ENCODE measurements at places on chromosomes 12 and 14.

- H3K27ac ChIP-seq = no peak overlapping the region
- H3K36me3 ChIP-seq = no peaks in the 10 kb centered on the region
- no peaks in the 10 kb centered on the region for H3K27me3 ChIP-seq
Observed at GRCh38 chr12:69099201-69099837, 140.1 kb upstream of the CPSF6 start.

DNA sequence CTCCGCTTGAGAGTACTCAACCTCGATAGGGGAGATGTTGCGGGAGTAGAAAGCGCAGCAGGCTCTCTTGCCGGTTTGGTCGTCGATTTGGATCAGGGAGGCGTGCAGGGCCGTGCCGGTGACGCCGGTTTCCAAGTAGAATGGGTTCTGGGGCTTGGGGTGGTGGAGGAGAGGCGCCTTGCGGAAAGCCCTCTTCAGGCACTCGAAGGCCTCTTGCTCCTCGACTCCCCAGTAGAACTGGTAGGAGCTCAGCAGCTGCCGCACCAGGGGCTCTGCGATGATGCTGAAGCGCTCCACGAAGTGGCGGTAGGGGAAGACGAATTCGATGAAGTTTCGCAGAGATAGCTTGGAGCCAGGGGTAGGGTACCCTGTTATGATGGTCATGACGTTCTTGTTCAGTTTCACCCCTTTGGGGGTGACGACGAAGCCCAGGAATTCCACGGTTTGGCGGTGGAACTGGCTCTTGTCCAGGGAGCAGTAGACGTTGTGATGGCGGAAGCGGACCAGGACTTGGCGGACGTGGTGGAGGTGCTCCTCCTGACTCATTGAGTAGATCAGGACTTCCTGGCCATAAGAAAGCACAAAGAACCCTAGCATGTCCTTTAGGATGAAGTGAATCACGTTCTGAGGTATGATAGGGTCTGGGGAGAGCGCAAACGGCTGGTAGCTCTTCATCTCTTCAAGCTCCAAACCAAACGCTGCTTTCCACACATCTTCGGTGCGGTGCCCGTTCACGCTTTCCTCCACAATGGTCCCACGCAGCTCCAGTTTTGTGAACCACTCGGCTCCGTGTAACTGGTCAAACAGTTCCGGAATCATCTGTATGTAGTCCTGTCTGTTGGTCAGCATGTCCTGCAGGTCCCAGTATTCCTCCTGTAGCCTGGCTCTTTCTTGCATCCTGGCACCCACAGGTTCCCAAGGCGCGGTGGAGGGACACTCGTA, 21.2 kb downstream of the RTL1 start:
- H3K36me3 ChIP-seq = no peaks in the 10 kb centered on the region
- H3K27me3 ChIP-seq = no peaks in the 10 kb centered on the region
- DNase-seq = no peak
- no peak overlapping the region for H3K4me3 ChIP-seq
- no peaks in the 10 kb centered on the region for H3K4me1 ChIP-seq
- no peak overlapping the region for H3K27ac ChIP-seq

DNA sequence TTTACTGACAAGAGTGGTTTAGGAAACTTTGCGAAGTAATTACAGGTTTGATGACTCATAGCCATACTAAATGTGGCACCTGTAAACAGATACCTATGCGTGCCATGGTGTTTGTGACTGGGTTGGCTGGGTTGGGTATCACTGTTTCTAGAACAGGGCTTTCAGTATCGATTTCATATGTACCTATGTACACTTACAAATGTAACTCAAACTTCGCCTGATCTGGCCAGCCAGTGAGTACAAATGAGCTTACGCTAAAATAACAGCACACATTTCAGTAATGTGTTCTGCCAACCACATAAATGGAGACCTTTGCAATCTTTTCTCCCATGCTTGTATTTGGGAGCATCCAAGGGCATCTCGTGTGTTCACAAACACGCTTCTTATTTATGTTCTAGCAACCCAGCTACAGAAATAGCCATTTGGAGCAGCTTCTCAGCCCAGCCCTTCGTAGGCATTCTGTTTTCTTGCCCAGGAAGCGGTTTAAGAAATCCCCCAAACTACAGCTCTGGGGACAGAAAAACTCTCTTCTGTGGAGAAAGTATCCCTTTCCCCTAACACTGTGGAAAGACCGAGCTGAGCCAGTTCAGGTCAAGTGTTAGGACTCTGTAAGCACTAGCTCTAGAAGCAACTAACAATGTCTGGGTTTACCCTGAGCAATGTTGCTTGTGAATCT, 42.3 kb upstream of the MDM1 start:
- peak overlapping the region; percentile 14 for H3K27ac ChIP-seq
- no peak for DNase-seq
- H3K27me3 ChIP-seq = no peaks in the 10 kb centered on the region
- H3K36me3 ChIP-seq = no peaks in the 10 kb centered on the region

GRCh38 chr12:34311337-34311736, 289.0 kb downstream of the ALG10 start:
- no peaks in the 10 kb centered on the region for H3K27me3 ChIP-seq
- H3K4me1 ChIP-seq = no peaks in the 10 kb centered on the region
- no peak overlapping the region for H3K27ac ChIP-seq
- H3K4me3 ChIP-seq = no peak overlapping the region
- no peak for DNase-seq

DNA sequence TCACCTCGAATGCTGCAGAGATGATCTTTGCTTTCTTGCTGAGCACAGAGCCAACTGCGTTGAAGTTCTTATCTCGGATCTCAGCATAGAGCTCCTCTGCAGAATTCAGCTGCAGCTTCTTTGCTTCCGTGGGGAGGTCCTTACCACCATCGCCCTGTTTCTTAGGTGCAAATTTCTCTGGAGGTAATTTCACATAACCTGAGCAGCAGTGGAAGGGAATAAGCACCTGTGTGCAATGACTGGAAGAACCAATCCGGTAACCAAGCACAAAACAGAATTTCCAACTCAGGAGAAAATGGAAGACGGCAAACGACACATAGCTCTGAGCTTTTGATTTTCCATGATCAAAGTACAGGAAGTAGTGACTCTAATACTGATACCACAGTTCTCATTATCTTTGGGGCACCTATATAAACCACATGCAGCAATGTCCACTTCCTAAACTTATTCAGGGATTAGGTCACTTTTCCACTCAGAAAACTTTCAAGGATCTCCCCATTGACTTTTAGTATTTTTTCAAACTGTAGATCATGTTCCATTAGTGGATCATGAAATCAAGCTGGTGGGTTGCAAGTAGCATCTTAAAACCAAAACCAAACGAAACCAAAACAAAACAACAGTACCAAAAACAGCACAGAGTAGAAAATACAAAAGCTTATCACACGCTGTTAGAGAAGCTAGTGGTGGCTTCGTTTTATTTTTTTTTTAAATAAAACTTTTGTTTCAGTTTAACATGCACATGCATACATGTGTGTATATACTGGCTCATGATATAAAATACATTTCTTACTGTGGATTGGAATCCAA, 18.9 kb upstream of the DIABLO start:
- DNase-seq = no peak
- H3K4me1 ChIP-seq = no peaks in the 10 kb centered on the region
- peak overlapping the region; percentile 6 for H3K4me3 ChIP-seq
- no peak overlapping the region for H3K27ac ChIP-seq

Measured in Peyer's patch (tissue), 4 donors.